ENCODE measurements at places on chromosomes 1 and 21.

- no peak for DNase-seq
These were observed 8.4 kb downstream of the MMACHC start for GRCh38 chr1:45508295-45509151.

GRCh38 chr1:174153825-174154107 is 5.6 kb upstream of the RABGAP1L start:
- DNase-seq, result no peak

DNA sequence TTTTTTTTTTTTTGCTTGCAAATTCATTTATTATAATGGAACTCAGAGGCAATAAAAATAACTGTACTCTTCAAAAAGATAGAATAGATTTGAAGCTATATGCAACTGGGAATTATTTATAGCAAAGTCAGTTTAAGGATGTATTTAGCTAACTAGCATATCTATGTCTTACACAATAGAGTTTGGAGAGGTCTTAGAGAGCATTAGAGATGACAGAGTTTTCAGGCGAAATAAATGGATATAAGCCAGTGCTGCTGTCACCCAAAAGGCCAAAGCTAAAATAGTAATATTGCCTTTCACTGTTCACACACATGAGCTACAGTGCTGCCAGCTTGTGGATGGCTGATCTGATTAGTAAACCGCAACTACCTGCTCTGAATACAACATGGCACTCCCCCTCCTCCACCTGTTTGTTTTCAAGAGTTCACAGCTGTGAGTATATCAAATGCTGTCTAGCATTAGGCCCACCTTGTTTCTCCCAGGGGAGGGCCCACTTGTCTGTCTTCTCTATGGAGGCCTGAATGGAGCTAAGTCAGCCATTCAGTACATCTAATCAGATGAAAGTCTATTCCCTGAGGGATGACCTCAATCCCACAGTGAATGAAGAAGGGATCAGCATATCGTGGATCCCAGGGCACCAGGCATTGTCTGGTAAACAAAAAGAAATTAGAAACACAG is 25.2 kb upstream of the SSX2IP start:
- DNase-seq, result no peak

- DNase-seq, result no peak
These were observed 99.3 kb downstream of the FMN2 start for GRCh38 chr1:240190881-240191401.

- no peak for DNase-seq
These were observed 197.4 kb downstream of the SETD4 start for GRCh38 chr21:35862969-35863368.

GRCh38 chr1:165836664-165837482 is 9.5 kb downstream of the UCK2 start:
- DNase-seq, result no peak

GRCh38 chr21:45416620-45417019 is 11.7 kb downstream of the COL18A1 start:
- no peak for DNase-seq

DNA sequence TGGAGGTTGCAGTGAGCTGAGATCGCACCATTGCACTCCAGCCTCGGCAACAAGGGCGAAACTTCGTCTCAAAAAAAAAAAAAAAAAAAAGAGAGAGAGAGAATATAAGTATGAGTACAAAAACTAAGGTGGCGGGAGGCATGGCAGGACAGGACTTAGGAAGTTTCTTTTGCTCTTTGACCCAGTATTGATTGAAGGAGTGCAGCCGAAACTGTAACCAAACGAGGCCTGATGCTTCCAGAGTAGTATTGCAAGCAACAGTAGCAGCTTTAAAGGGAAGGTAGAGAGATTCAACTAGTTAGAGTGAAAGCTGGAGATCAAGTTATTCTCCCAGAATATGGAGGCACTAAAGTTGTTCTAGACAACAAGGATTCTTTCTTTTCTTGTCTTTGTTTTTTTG is 99.2 kb upstream of the CASZ1 start:
- no peak for DNase-seq

DNA sequence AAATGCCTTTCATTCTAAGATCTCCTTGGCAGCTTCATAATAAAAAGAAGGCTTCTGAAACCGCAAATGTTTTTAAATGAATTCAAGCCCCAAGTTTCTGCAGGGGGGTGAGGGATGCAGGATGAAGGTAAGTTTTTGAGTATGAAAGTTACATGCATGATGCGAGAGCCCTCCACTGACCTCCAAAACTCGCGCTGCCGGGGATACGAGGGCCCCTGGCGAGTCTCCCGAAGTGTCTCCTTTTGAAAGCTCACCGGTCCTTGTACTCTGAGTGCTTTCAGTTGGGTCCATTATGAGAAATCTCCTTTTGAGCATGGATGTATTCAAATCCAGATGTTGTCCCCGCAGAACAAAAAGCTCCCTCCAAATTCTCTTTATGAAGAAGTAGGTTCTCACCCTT is 18.9 kb upstream of the ZC3H12A start:
- no peak for DNase-seq

GRCh38 chr21:27564684-27565301 is 597.9 kb upstream of the ADAMTS5 start:
- no peak for DNase-seq

GRCh38 chr1:60989749-60990713 is 92.3 kb upstream of the NFIA start:
- peak; percentile 77 for DNase-seq

DNA sequence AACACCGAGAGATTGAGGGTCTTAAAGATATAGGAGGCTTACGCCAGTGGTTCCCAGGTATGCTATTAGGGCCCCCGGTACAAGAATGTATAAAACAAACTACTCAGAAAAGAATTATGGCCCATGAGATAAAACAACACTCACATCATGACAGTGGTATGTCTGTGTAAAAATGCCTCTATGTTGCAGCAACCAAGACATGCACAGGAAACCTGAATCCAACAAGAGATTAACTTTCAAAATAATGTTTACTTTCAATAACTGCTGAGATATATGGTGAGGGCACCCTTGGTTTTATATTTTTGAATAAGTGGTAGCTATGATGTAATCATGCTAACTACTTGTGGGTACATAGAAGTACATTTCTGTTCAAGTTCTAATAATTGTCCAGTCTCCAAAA is 74.9 kb downstream of the PUM1 start:
- DNase-seq, result no peak

- DNase-seq, result no peak
These were observed 481.0 kb downstream of the OMA1 start for GRCh38 chr1:58065520-58065919.

- DNase-seq, result no peak
These were observed 14.3 kb upstream of the LRP8 start for GRCh38 chr1:53341961-53342707.

DNA sequence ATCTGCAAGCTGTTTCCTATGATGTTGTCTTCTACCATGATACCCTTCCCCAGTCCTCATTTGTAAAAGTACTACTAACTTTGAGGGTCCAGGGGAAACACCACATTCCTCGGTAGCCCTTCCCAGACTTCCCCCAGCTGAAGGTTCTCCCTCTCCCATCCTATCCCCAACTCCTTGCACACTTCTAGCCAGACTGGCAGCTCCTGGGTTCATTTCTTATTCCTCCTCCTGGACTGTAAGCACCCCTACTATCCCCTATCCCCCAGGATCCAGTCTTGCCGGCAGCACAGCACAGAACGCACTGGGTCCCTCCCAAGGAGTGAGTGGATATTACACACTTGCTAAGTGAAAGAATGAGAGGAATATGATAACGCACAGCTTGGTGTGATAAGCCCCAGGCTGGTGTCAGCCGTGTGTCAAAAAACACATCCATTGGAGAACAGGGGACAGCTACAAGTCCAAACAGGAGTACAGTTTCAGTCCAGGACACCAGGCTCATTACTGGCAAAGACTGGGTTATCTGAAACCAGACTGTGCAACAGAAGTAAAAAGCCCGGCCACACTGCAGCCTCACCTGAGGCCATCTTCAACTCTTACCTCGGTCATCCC is 100.2 kb downstream of the SSBP3 start:
- DNase-seq, result no peak

- DNase-seq, result no peak
These were observed 8.1 kb upstream of the RNF187 start for GRCh38 chr1:228478912-228479711.

- DNase-seq, result no peak
These were observed 200.3 kb upstream of the FOXD3 start for GRCh38 chr1:63122079-63122478.

GRCh38 chr21:41009398-41010100 is 158.4 kb upstream of the BACE2 start:
- no peak for DNase-seq

GRCh38 chr21:22342889-22343288 is 1344.7 kb downstream of the NCAM2 start:
- DNase-seq, result no peak

- no peak for DNase-seq
These were observed 161.9 kb upstream of the UBE2U start for GRCh38 chr1:64041371-64042131.
